ENCODE measurements at places on chromosomes 5 and 9. TPM values are rescaled to one million over a fixed set of nuclear protein-coding genes. Genes with fewer than 3 reads are reported as not detected.

- peak; percentile 75 for DNase-seq
Measured at GRCh38 chr5:177317959-177318377, 6.3 kb upstream of the MXD3 start.

- DNase-seq, result peak; percentile 75
Measured at GRCh38 chr5:137487600-137487999, 11.5 kb downstream of the SPOCK1 start.

- no peak for DNase-seq
Measured at GRCh38 chr9:123115146-123115913, 81.9 kb downstream of the GPR21 start.

GRCh38 chr5:90022002-90022710 lies 387.4 kb downstream of the CETN3 start:
- peak; percentile 34 for DNase-seq

- peak; percentile 67 for DNase-seq
Measured at GRCh38 chr9:87324613-87325194, 173.0 kb upstream of the DAPK1 start.

DNA sequence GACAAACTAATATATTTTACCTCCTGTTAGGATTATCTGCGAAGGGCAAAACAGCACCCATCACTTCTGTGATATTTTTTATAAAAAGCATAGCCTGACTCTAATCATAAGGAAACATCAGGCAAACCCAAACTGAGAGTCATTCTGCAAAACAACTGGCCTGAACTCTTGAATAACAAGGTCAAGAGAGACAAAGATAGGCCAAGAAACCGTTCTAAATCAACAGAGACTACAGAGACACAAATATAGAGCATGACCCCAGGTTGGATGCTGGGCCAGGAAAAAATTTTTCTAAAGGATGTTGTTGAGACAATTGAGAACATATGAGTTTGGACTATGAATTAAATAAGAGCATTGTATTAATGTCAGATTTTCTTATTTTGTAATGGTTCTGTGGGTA lies 384.9 kb downstream of the NFIB start:
- DNase-seq, result no peak

- peak; percentile 70 for DNase-seq
Measured at GRCh38 chr9:89850631-89851325, 246.0 kb downstream of the GADD45G start.

- DNase-seq, result no peak
Measured at GRCh38 chr5:14057289-14057688, 85.9 kb upstream of the TRIO start.

DNA sequence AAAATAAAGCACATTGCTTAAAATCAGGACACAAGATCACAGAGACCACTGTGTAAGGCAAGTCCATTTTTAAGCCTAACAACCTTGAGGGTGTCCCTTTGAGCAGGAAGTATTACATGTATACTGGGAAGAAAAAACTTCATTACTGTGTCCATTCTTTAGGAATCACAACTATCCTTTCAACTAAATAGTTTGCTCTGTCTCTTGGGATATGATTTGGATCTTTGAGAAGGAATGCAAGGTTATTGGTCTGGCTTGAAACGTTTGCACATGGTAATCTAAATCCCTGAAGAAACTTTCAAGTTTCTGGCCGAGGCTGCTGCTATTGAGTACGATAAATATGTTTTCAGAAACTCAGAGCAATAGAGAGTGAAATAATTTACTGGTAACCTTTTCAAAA lies 923.0 kb upstream of the SEMA6A start:
- no peak for DNase-seq

- no peak for DNase-seq
Measured at GRCh38 chr9:122216798-122217418, 11.8 kb downstream of the LHX6 start.

- peak; percentile 19 for DNase-seq
Measured at GRCh38 chr9:36204906-36205547, 14.3 kb downstream of the CLTA start.

GRCh38 chr5:87686975-87687374 lies 274.2 kb upstream of the CCNH start:
- no peak for DNase-seq

DNA sequence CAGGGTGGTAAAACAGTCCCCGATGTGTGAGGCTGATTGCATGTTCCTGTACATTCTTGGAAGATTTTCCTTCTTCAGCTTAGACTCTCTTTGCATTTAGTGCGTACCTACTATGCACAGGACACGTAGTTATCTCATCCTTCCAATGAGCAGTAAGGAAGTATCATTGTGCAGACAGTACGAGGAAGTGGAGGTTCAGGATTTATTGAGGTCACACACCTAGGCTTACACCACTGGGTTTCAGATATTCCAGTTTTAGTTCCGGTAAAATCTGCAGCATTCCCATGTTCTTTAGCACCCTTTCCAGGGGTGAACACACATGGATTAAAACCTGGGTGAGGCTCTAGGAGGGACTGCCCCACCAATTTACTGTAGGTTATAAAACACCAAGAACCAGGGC lies 238.7 kb downstream of the ZSWIM6 start:
- no peak for DNase-seq

Gene UBE2QL1
- total RNA-seq, result 0.40 TPM

Gene SHOC1
- total RNA-seq, result not detected

- no peak for DNase-seq
Measured at GRCh38 chr5:98301547-98301946, 471.9 kb upstream of the RGMB start.

DNA sequence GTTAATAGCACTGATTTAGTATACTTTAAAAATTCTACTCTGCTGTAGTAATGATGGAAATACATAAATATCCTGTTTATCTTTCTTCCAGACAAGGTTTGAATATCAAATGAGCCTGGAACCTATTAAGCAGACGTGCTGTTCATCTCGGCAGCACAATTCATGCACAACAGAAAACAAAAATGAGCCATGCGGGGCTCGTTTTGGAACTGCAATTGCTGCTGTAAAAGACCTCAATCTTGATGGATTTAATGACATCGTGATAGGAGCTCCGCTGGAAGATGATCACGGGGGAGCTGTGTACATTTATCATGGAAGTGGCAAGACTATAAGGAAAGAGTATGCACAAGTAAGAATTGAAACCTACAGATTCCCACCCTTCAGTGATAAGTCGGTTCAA lies 79.1 kb upstream of the ITGA2 start:
- no peak for DNase-seq

Gene HRH2
- total RNA-seq, result 1.0 TPM

GRCh38 chr5:115494570-115495289 lies 49.8 kb downstream of the FEM1C start:
- DNase-seq, result peak; percentile 70

GRCh38 chr9:37446401-37446800 lies 18.8 kb downstream of the ZBTB5 start:
- no peak for DNase-seq

Gene CCL27
- not detected for total RNA-seq

Gene CFAP157
- not detected for total RNA-seq

Gene GADD45G
- total RNA-seq, result 9.3 TPM

Gene COL15A1
- 0.74 TPM for total RNA-seq

GRCh38 chr9:37732086-37732741 lies 21.4 kb upstream of the TRMT10B start:
- no peak for DNase-seq

Gene MEGF10
- 0.80 TPM for total RNA-seq

DNA sequence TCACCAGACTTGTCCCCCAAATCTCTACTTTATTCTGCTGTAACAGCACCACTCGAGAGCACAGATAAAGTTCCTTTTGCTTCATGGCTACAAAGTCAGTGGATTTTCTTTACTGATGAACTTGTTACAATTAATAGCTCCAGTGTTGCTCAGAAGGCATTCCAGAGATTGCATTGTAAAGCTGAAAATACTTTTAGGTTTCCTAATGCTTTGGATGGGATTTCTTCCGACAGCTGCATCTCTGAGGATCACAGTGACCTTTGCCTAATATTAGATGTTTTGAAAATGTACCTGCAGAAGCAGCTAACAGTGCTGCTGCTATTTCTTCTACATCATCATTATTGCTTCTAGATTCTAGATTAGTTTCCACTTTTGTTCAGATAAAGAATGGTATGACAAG lies 58.8 kb upstream of the TMEM171 start:
- DNase-seq, result no peak
